Epithelial cell of esophagus (primary cell): ENCODE measurements at places on chromosomes 3 and 15.

DNA sequence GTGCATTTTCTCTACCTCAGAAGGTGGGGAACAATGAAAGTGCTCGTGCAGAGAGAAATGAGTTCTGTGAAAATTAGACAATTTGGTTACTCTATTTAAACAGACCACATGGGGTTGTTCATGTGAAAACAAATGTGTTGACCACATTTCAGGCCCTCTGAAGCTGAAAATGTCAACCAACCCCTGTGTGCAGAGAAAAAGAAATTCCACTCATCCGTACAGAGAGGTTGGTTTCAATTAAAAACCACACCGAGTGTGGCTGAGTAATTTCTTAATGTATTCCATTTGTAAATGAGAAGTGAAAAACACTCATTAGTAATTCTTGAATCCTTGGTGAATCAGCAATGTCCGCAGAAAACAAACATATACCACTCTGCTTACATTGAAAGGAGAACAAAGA lies 46.9 kb upstream of the SLC7A14 start:
- DNase-seq = peak; percentile 71

GRCh38 chr3:138174421-138175131 lies at the start of gene DBR1:
TSS of gene DBR1 (minus strand) at chr3:138174921. CDS start at chr3:138174795, 126 bp downstream.
- DNase-seq = peak; percentile 86

DNA sequence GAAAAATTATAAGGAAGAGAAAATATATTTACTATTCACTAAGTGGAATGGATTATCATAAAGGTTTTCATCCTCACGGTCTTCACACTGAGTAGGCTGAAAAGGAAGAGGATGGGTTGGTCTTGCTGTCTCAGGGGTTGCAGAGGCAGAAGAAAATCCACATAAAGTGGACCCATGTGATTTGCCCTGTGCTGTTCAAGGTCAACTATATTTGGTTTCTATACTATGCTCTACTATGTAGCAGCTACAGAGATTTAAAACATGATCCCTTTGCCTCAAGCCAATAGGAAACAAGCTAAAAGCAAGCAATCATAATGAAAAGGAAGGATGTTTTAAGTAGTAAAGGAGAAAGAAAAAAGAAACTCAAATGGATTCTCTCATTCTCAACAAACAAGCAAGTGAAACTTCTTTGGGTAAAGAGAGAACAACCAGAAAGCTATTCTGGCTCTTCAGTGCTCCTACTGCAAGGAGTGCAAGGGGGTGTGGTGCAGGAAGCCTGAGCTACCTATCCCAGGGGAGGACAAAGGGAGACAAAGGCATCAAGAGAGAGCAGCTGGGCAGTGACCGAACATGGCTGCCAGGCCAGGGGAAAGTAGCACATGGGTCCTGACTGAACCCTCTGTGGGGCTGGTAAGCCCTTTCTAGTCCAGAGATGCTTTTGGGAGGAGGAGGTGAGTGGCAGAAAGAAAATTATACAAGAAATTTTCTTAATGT lies 35.9 kb downstream of the SFMBT1 start:
- no peak for DNase-seq

DNA sequence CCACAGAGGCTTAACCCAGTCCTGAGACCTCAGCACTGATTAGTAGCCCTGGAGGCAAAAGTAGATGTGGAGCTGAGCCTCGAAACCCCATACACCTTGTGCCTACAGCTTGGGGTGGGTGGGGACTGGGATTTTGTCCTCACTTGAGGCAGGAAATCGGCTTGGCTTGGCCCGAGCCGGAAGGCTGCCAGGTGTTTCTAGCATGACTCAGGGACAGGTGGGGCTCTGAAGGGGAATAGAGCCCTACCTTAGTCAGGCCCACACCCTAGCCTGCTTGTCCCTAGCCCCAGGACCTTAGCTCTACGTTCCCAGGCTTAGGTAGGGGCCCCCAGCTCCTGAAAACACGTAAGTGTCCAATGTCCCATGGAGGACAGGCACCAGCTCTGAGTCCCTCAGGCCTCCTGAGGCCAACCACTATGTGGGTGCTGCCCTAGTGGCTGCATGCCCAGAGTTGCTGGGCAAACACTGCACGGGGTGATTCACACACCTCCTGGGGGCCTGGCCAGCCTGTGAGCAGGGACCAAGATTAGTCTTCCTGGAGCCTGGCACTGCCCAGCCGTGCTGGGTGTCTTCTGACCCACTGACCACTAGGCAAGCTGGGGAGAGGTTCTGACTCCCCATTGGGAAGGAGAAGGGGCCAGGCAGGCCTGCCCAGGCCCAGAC lies 3.1 kb downstream of the MST1R start:
- peak; percentile 98 for DNase-seq
